NCI-H187 treated with DMSO at 0.1 percent for 48 hours (cell line): ENCODE measurements at places on chromosomes 16 and 17.

DNA sequence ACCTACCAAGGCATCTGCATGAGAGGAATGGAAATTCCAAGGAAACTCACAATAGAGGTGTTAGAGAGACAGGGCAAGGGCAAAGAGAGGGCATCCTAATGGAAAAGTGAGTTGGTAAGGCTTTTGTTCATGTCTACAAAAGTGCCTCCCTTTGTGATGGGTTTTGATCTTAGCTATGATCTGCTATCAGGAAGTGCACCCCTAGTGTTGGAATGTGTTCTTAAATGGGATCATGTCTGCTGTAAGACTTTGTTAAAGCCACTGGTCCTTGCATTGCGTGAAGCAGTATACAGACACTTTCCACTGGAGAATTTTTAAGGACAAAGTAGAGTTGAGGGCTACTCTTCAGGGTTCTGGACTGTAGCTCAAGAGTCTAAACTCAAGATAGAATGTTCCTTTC lies 92.0 kb downstream of the MAP2K6 start:
- no peak for DNase-seq

GRCh38 chr17:17752821-17753321 lies 71.6 kb downstream of the RAI1 start:
- no peak for DNase-seq

- DNase-seq = no peak
Measured at GRCh38 chr17:80068301-80069222, 32.1 kb downstream of the CCDC40 start.

DNA sequence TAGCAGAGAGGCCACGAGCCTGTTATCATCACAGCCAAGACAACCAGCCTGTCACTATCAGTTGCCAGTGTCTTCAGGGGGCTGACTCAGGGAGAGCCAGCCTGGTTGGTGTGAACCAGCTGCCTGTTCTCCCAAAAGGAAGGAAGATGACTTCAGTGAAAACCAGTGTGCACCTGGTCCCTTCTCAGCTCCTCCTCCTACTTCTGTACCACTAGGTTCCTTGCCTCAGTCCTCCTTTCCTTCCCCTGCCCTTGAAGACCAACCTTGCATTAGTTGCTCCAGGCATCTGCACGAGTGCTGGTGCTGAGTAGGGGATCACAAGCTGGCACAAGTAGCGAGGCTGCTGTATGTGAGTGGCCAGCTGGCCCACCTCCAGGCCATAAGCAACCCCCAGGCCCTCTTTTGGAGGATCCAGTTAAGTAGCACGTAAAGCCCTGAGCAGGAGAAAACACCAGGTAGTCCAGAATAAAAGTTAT lies 8.5 kb downstream of the TUBG1 start:
- DNase-seq = no peak

- no peak for DNase-seq
Measured at GRCh38 chr17:73351764-73352163, 40.0 kb upstream of the CDC42EP4 start.

GRCh38 chr17:38967290-38967738 lies at the start of gene FBXO47:
Gene FBXO47 (minus strand): TSS chr17:38967403. CDS start chr17:38963025, 4,378 bp downstream.
- no peak for DNase-seq
